Bone marrow (tissue), 2 donors: ENCODE measurements at places on chromosomes 13 and 19.

DNA sequence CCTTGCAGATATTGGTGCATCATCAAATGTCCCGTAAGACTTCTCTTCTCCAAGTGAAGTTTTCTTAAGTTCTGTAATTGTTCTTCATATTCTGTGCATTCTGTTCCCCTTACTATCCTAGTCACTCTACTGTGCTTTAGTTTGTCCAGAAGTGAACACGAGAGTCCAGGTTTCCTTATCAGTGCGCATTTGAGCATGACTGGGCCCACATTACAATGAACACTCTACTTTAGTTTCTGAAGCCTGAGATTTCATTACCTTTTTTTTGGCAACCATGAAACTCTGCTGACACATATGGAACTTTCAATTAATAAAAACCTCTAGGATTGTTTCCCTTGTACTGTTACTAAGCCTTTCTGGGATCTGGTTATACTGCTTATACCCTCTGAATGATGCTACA lies 270.0 kb downstream of the KCNRG start:
- DNase-seq, result no peak

DNA sequence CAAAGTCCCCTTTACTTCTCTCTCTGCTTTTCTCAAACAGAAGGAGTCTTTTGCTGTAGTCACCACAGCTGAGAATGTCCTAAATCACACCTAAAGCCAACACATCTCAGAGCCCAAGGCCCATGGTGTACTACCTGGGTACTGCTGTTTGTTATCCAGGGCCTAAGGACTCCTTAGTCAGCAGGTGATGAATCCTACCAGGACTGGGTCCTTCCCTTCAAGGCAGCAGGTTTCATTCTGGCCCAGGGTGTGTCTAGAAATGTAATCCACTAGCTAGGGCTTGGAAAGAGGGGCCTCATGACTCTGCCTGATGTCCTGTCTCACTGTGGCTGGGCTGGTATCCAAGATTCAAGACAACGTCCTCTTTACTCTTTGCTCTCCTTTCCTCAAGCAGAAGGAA lies 36.2 kb upstream of the ENOX1 start:
- DNase-seq, result no peak

DNA sequence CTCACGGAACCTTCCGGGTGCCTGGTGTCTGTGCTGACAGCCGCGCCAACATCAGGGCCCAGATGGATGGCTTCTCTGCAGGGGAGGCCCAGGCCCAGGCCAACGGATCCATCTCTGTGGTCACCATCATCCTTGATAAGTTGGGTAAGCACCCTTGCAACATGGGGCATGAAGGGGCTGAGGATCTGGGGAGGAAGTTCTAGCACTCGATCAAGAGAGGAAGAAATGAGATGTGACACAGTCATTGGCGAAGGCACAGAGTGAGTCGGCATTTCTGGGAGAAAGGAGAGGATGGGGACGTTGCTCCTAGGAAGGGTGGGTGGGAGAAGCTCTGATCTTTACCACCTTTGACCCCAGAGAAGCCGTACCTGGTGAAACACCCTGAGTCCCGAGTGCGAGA lies 4.4 kb downstream of the CILP2 start:
- no peak for DNase-seq

GRCh38 chr19:23882493-23882892 lies 32.2 kb upstream of the ZNF726 start:
- DNase-seq, result no peak

DNA sequence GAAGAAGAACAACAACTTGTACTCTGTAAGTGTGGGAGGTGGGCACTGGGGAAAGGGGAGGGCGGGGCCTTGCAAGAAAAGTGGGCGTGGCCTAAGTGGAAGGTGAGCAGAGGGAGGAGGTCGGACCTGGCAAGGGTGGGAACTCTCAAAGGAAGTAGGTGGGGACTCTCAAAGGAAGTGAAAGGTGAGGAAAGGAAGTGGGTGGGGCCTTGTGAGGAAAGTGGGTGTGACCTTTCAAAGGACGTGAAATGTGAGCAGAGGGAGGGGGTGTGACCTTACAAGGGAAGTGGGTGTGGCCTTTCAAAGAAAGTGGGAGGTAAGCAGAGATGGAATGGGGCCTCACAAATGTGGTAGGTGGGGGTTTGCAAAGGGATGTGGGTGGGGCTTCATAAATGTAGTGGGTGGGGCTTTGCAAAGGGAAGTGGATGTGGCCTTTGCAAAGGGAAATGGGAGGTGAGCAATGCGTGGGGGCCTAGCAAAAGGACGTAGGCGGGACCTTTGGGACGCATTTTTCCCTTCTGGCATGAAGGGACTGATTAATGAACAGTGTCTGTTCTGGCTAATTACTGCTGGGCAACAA lies 25.9 kb downstream of the ACSBG2 start:
- no peak for DNase-seq
